ENCODE measurements at places on chromosomes 3 and 15. TPM values are rescaled to one million over a fixed set of nuclear protein-coding genes. Genes with fewer than 3 reads are reported as not detected.

DNA sequence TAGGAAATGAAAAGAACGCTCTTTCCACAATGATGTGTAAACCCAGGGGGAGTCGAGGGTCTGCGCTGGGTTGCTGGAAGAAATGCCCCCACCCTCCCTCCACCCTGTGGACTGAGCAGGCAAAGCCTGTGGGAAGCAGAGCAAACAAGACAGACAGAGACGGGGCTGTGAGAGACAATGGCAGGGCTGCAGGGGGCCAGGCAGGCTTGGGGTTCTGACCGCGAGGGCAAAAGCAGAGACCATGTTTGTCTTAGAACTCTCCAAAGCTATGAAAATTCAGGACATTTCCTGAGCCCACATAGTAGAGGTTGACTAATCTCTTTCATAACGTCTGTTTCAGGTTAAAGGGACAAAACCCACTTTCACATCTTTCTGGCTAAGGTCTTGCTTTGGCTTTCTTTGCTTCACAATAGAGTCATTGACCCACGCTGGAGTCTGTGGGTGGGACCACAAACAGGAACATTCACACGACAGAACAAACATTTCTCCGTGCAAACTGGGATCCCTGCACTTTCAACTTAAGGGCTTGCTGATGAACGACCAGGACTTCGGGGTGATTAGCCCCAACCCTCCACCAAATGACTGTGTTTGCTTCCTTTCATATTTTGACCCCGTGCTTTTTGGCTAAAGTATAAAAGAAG lies 156.0 kb upstream of the TPM1 start:
- DNase-seq = no peak

DNA sequence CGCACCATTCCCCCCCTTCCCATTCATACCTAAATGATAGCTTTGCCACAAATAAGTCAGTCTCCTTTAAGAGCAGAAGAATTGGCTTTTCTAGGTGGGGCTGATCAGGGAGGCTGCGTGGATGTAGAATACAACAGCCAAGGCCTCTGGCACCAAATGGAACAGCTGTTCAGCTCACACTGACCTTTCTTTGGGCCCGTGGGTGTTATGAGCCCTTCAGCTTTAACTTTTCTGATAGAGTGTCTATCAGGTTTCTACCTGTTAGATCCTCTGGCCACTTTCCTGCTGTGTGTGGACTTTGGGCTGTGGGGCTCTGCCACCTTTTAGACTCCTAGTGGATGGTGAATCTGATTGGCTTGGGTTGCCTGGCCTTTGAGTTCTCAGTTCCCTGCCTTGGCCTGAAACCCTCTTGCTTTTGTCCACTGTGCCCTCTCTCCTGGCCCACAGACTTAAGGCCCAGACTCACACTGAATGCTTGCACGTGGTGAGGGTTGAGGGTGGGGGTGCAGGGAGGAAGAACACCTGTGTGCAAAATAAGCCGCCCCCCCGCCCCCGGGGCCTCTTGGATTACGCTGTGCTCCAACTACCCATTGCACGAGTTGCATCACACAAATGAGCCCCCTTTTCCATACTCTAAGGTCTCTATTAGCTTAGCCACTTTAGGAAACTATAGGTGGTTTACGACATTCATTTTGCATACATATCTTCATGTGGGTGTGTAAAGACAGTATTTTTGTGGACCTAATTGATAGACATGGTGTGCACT lies 1.3 kb upstream of the RFX7 start:
- no peak for DNase-seq

DNA sequence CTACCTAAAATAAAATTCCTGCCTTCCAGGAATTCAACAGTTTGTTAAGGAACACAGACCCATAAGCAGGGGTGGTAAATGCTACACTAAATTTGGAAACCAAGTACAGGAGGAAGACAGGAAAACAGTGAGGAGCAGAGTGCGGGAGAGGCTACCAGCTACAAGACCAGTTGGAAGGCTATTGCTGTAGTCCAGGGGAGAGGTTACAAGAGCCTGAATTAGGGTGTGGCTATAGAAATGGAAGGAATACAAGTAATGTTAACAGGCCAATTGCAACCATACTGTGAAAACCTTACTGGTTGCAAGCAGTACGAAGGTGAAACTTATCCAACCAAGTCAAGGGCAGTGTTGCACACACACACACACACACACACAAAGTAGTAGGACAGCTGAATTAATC lies 880 bp upstream of the ARMC8 start:
- no peak for DNase-seq

- DNase-seq = no peak
These were observed 209.6 kb upstream of the MCTP2 start for GRCh38 chr15:94021621-94022320.

DNA sequence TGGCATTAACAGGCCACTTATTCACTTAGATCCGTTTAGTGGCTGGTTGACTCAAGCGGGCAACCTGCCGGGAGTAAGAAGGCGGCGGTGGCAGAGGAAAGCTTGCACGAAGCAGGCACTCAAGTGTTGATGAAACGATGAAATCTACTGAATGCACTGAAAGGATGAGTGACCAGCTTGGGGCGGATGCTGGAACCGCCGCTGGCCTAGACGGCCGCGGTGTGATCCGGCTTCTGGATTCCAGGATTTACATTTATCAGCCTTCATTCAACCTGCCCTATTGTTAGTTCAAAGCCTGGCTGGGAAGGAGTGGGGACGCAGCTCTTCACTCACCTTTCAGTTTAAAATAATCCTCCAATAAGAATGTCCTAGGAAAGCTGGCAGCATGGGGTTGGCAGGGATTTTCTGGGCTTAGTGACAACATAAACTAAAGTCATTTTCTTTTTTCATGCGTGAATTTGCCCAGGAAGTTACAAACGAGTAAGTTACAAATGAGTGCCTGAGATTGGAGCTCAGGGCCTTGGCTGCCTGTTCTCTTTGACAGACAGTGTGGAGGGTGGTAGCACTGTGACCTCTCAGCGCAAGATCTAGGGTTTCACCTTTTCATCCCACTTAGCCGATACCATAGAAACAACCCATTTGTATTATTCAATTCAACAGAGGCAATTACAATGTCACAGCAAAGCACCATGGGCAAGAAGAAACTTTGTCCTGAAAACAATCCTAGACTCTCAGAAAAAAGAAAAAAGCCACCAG lies 1.1 kb upstream of the PLCH1 start:
- no peak for DNase-seq

Gene MRPL47
- polyA plus RNA-seq = 67.2 TPM

Gene OR5K1
- polyA plus RNA-seq = not detected

Gene P2RY12
- 0.97 TPM for polyA plus RNA-seq

Gene TNNC1
- polyA plus RNA-seq = 7.5 TPM

DNA sequence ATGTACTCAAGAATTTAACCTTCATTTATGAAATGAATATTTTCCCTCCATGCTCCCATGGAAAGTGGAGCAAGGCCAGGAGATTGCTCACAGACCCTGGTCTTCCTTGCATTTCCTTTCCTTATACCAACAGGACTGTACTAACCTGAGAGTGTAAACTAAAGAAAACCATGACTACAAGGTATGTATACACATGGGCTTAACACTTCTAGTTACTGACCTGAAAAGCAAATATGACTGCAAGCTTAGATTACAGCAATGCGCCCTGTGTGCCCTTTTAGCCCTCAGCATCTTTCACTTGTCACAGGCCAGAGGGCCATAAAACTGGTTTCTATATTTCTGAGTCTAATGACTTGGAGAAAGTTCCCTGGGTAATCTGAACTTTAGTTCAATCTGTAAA lies 52.1 kb downstream of the NEK10 start:
- no peak for DNase-seq

DNA sequence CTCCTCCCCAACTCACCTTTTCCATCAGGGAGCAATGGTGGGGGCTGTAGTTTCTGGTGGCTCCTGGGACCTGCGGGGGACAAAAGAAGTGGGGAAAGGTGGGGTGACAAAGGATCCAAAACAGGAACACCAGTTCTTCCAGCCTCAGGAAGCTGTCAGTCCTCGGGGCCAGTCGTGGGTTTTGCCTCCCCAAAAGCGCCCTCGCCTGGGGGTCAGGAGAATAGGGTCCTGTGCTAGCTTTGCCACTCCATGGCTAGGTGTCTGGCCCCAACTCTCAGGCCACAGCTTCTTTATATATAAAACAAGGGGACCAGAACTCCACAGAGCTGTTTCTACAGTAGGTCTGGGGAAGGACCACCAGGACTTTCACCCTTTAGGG lies 4.0 kb downstream of the CCDC9B start:
- no peak for DNase-seq

Gene KNG1
- polyA plus RNA-seq = 109 TPM

- DNase-seq = no peak
These were observed 6.5 kb downstream of the RUBCN start for GRCh38 chr3:197730200-197730599.

- DNase-seq = no peak
These were observed 5.9 kb downstream of the SH2D7 start for GRCh38 chr15:78098131-78098755.

Gene NANOGP8
- polyA plus RNA-seq = 0.73 TPM

GRCh38 chr15:57455929-57456328 lies 79.6 kb downstream of the CGNL1 start:
- DNase-seq = no peak

- DNase-seq = no peak
These were observed 116.3 kb downstream of the TMCO5A start for GRCh38 chr15:38050529-38051448.

Measured in left renal cortex interstitium (tissue), 4 donors.